ENCODE measurements at places on chromosomes 3 and 15.

DNA sequence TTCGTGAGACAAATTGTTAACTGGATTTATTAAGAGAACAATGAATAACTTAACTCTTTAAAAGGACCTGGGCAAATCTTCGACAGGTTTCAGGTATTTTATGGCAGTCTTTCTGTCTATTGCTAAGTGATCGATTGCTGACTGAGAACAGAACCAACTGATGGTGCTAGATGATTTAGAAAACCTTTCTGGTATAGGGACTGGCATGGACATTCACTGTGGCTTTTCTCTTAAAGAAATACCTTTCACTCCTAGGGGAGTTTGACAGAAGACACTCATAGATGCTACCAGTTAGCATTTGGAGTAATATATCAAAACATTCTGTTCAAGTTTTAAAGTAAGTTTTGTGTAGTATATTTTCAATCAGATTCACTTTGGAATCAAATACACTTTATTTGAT, 654 bp downstream of the PPARG start:
- no peak for DNase-seq

GRCh38 chr3:187069857-187070516, 69.3 kb downstream of the RPL39L start:
- DNase-seq: no peak

DNA sequence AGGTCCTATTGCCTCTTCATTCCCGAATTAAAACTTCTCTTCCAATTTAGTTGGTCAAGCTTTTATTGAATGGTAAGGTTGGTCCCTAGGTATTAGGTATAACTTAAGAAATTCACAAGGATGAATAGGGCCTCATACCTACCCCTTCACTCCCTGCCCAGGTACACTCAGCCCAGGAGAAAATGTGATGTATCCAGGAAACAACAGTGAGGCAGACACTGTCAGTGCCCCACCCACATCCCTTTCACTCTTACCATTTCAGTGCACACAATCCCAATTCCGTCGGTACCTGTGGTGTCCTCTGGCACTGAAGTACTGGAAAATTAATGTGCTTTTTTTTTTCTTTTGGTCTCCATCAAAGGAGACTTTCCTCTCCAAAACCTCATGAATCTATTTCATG, 10.5 kb upstream of the C3orf49 start:
- DNase-seq: no peak

DNA sequence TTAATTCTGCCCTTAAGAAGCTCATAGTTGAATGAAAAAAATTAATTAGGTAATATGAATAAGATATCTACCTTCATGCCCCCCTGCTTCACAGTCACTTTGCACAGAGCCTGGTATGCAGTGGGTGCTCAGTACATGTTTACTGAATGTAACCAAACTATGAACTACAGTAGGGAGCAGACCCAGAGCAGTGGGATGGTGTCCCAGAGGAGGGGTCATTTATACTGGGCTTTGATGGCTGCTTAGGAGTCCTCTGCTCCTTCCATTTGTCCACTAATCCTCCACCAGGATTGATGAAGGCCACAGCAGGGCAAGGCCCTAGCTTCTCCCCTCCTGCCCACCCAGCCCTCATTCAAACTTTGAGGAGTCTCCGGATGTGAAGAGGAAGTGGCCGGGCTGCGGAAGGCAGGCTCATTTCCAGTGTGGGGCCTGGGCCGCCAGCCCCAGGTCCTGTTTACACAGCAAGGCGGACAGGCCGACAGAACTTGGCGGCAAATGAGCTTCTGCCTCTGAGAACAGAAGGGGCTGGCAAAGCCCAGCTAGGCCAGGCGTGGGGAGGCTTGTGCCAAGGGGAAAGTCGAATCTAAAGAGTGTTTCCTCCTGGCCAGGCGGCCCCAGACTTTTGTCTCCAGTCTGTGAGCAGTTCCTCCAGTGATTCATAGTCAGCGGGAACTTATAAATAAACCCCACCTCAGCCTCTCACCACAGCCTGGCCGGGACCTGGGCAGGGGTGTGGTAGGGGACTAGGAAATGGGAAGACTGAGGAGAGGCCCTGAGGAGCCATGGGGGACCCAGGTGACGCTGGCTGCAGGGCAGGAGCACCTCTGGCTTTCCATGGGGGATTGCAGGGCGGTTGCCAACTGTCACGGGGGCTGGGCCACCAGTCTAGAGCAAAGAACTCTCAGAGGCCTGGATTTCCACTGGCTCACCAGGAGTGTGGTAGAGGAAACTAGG, 51.6 kb upstream of the LCTL start:
- no peak for DNase-seq

GRCh38 chr15:93288728-93289294, 199.8 kb upstream of the RGMA start:
- no peak for DNase-seq

GRCh38 chr3:30578479-30578878, 27.9 kb upstream of the TGFBR2 start:
- DNase-seq: peak; percentile 89

- peak; percentile 57 for DNase-seq
These were observed 43.1 kb downstream of the DNASE1L3 start for GRCh38 chr3:58167431-58168351.

- DNase-seq: no peak
These were observed 737.4 kb downstream of the ZNF385D start for GRCh38 chr3:21013566-21013965.

DNA sequence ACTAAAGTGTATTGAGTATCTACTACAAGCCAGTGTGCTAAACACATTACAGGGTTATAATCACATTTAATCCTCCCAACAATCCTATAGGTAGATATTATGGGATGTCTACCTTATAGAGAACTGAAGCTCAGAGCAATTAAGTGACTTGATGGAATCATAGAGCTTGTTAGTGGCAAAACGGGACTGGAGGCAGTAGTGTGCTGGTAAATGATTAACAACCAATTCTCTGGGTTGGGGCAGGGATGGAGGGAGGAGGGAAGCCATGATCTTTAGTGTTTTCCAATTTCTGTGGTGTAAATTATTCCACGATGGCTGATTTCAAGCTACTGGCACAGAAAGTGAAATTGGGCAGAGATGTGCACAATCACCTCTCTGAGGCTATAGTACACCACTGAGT, 18.5 kb upstream of the CSRNP1 start:
- no peak for DNase-seq

DNA sequence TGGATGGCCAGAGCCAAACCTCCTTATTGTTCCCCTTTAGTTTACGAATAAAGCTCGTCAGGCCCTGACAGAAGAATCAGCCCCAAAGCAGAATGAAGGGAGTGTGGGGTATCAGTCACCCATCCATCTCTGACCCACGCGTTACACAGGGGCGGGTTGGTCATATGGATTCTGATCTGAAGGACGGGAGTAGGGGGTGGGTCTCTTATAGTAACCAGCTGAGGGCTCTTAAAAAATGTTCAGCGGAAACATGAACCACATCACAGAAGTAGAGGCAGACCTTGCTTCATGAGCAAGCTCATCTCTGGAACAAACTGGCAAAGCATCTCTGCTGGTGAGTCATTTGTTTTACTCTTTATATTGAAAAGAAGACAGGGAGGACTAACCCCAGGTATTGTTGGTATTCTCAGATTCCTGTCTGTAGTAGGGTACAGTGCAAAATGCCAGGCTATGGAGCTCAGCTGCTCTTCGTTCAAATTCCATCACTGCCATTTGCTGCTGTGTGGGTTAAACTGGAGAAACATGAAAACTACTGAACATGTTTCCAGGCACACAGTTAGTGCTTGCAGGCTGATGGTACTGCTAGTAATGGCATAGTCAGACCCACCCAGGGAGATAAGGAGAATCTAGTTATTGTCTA, at the start of gene CXCR6:
CXCR6 (plus strand) TSS at position 258 of the 640 bp plus-strand sequence. CDS start 3,018 bp downstream, outside the sequence.
- DNase-seq: no peak

DNA sequence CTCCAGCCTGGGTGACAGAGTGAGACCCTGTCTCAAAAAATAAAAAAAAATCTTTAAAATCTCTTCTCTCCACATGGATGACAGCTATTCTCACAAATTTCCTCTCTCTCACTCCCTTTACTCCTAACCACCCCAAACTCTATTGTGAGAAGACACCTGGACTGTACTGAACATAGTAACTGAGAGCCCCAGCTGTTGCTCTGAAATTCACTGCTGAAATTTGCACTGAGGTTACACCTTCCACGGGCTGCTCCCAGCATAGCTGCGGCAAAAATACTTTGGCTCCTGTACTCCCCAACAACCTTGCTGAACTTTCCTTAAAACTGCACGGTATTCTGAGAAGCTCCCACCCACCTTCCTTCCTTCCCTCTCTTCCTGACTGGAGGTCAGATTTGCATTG, 4.4 kb upstream of the PCCB start:
- DNase-seq: no peak

- DNase-seq: no peak
These were observed 55.6 kb downstream of the CCR3 start for GRCh38 chr3:46297658-46298423.

DNA sequence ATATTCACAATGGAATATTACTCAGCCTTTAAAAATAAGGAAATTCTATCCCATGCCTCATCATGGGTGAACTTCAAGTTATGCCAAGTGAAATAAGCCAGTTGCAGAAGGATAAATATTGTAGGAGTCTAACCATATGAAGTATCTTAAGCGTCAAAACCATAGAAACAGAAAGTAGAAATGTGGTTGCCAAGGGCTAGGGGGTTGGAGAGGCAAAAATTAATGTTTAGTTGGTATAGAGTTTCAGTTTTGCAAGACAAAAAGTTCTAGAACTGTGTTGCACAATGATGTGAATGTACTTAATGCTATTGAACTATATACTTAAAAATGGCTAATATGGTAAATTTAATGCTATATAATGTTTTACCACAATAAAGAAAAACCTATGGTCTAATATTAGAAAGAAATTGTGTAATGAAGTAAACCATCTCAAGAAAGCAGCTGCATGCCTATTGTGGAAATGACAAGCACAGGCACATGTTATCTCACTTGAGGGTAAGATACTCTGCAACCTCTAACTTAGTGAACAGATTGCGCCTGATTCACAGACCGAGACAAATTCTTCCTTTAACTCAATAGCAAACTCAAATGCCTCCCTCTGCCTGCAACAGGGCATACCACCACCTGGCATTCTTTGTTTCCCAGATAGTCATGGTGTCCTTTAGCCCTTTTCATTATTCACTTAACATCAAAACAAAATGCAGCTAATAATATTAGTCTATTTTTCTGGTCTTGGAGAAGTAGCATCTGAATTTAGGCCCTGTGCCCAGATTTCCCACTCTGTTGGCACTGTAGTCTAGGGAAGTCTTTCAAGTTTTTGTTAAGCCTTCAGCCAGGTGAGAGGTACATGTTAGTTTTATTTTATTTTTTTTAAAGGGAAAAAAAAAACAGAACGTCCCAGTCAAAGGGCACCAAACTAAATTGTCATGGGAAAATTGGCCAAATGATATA, 80.2 kb upstream of the ACP3 start:
- no peak for DNase-seq

- DNase-seq: no peak
These were observed 8.0 kb downstream of the PXK start for GRCh38 chr3:58340594-58341244.

- DNase-seq: no peak
These were observed 172.7 kb upstream of the PRICKLE2 start for GRCh38 chr3:64398006-64398405.

GRCh38 chr15:70192490-70192889, 94.8 kb upstream of the TLE3 start:
- no peak for DNase-seq

DNA sequence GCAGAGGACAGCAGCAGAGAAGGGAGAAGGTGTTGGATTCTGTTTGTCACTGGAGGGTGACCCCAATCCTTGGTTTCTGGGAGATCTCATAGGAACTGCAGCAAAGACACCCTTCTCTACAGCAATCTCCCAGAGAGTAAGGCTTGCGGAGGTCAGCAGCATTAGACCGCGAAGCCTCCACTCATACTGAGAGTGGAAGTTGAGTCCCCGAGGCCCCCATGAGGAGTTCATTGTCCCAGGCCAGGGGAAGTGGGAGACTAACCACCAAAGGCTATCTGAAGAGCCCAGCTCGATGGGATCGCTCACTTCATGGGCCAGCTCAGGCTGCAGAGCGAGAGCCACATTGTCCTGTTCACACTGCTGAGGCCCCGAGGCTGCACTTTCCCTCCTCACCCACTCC, 44.6 kb downstream of the GLDN start:
- no peak for DNase-seq

DNA sequence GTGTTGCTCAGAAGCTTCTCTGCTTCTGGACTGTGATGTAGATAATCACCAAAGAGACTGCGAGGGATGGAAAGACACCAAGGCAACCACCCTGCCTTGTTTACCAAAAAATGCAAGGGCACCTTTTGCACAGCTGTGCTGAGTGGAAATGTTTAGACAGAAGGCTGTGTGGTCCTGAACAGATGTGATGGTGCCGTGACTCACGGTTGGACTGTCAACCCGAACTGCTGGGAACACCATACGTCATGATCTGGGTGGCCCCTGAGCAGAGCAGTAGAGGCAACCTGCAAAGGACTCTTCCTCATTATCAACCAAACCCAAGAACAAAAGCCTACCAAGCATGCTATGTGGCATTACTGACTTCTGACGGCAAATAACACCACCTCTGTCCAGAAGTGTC, 61.3 kb upstream of the LPP start:
- DNase-seq: no peak

GRCh38 chr3:19171794-19172193, 23.5 kb downstream of the KCNH8 start:
- no peak for DNase-seq

DNA sequence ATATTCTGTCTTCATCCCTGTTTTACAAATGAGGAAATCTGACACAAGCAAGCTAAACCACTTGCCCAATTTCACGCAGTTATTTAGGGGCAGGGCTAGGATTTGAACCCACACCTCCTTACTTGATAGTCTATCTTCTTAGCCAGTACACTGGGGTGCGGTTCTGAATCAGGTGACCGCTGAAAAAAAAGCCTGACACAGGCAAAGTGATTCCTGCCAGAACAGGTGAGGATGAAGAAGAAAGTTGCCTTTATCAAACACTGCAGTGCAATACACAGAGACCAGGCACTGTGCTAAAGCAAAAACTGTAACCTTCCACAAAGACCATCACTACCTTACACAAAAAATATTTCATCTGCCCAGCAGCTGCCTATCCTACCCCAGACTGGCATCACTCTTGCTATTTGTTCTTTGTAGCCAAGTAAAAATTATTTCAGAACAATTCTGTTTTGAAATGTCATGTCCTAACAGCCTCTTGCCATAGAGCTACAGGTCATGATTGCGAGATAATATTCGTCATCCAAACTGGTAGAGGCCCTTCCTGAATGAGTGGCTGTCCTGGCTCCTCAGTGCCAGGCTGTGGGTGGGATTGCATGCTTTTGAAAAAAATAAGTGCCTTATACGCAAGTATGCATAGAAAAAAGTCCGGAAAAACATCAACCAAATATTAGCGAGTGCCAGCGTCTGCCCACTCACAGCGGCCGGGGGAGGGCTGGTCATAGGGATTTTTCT, 142.3 kb upstream of the TPM1 start:
- no peak for DNase-seq

GRCh38 chr3:178370387-178370786, 165.8 kb upstream of the KCNMB2 start:
- DNase-seq: no peak
